ENCODE measurements at places on chromosomes 2 and 18.
A peak's percentile ranks its signal among the peaks of the same experiment; 100 is the strongest.

GRCh38 chr2:142940606-142941223, 63.3 kb downstream of the KYNU start:
- DNase-seq, result no peak

GRCh38 chr2:232838406-232838874, 31.6 kb upstream of the SNORC start:
- no peak for DNase-seq

DNA sequence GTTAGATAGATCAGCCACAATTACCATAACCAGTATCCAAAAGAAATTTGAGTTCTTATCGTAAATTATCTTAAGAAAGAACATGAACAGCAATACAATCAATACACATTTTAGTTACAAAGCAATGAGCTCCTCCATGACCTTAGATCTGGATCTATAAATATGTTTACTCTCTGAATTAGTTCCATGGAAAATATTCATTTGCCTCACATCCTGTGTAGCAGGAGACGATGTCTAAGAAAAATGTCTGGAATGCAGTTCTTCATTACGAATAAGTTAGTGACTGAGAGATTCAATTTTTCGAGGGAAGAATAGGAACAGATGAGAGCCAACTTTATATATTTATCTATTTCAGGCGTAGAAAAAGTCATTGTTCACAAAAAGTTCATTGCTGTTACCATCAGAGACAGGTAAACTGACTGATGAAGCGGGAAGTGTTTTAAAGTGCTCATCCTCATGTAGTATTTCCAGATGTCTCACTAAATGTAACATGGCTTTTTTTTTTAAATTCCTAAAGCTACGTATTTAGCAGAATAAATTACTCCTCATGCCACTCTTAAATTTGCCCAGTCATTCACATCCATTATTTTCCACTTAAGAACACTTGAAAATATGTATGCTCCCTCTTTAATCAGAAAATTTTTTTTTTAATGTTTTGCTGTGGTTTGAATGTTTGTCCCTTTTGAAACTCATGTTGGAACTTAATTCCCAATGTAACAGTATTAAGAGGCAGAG, 106.5 kb upstream of the SCN1A start:
- no peak for DNase-seq

- no peak for DNase-seq
Observed at GRCh38 chr2:77664491-77664890, 142.3 kb upstream of the LRRTM4 start.

- DNase-seq, result no peak
Observed at GRCh38 chr2:1478311-1479305, 65.3 kb downstream of the TPO start.

DNA sequence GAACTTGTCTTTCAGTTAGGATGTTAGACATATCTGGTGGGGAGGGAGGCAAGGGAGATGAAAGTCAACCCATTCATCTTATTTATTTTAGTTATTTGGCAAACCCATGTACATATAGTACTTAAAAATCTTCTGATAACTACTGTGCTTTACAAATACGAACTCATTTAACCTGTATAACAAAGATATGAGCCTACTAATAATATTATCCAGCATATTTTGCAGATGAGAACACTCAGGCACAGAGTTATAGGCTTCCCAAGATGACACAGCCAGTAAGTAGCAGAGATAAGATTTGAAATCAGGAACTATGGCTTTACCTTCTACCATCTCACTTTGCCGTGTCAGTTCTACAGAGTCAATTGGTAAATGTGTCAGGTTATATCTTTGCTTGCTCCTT, 262.6 kb upstream of the DOK6 start:
- no peak for DNase-seq

GRCh38 chr2:168752361-168752760, 50.1 kb upstream of the NOSTRIN start:
- no peak for DNase-seq

- peak; percentile 21 for DNase-seq
Observed at GRCh38 chr2:99559075-99559662, 69.4 kb upstream of the REV1 start.

Measured in DMS 273 treated with DMSO at 0.1 percent for 48 hours (cell line).